GM13976 (cell line): ENCODE measurements at places on chromosomes 1 and 21.

DNA sequence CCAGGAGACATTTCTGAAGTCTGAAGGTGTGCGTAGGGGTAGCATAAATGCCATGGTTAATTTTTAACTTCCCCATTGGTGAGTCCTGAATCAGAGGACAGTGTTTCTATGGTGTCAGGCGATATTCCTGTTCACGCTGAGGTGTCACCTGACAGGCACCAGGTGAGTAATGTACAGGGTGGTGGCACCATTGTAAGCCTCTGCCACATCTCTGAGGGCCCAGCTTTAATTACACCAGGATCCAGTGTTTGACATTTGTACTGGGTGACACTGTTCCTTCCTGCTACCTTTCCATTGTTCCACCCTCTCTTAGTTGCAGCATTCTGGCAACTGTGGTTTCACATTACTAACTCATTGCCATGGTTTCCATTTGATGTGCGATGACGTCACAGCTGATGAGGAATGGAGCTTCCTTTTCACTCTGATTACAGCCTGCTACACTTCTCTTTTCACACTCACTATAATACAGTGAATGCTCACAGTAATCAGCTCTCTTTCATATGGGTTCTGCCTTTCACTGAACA, 40.6 kb upstream of the MARK1 start:
- DNase-seq, result no peak

DNA sequence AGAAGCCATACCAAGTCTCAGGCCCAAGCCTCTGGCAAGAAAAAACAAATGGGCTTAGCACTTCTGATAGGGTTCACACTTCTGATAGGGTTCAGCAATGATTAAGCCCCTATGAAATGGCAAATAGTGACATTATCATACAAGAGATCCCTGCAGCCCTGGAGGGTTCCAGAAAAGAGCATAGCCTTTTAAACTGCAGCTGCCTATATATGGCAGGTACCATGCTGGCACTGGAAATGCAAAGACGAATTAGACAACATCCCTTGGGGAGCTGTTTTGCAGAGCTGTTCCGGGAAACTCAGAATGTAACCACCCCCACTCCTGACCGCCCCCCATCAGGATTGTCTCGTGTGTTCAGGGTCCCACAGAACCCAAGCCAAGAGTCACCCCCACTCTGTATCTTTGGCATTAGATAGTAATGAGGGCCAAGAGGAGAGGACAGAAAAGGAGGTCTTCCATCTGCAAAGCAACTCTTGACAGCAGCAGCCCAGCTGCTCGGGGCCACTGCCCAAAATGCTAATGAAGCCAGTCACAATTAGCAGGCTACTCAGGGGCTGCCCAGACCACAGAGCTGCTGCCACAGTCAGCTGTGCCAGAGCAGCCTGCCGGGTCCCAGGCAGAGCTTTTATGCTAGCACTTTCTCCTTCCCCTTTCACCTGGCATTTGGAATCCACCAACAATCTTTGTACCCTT, 50.9 kb downstream of the ITPKB start:
- no peak for DNase-seq

DNA sequence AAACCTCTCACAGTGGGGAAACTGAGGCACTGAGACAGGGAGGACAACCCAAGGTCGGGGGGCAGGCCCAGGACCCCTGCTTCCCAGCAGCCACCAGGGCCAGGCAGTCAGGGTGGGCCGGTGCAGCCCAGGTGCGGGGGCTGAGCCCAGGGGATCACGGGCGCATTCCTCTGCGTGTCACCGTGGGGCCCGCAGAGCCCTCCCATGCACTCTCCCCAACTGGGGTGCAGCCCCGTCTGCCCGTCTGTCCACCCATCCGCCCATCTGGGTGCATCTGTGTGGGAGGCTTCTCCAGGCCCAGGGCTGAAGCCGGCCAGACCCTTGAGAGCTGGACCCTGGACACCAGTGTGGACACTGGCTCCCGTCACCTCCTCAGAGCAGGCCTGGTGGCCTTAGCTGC, 2.9 kb upstream of the PLCH2 start:
- no peak for DNase-seq

GRCh38 chr1:181711820-181712219, 228.5 kb downstream of the CACNA1E start:
- no peak for DNase-seq

GRCh38 chr21:14968029-14968428, 96.8 kb downstream of the NRIP1 start:
- DNase-seq, result no peak

DNA sequence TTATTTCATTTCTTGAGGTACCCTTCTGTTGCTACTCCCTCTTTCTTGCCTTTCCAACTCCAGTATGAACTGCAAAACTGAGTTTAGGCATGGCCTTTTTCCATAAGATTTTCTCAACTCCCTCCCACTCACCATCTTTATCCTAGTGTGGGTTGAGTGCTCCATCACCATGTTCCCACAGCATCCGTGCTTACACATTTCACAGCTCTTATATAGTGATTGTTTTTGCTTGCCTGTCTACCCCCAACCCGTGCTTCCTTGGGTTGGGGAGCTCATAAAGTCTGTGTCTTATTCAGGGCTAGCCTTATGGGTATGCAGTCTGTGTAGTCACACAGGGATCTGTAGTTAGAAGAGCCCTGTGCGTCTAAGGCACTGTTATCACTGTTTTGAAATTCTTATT, 68.2 kb upstream of the CCDC190 start:
- no peak for DNase-seq

DNA sequence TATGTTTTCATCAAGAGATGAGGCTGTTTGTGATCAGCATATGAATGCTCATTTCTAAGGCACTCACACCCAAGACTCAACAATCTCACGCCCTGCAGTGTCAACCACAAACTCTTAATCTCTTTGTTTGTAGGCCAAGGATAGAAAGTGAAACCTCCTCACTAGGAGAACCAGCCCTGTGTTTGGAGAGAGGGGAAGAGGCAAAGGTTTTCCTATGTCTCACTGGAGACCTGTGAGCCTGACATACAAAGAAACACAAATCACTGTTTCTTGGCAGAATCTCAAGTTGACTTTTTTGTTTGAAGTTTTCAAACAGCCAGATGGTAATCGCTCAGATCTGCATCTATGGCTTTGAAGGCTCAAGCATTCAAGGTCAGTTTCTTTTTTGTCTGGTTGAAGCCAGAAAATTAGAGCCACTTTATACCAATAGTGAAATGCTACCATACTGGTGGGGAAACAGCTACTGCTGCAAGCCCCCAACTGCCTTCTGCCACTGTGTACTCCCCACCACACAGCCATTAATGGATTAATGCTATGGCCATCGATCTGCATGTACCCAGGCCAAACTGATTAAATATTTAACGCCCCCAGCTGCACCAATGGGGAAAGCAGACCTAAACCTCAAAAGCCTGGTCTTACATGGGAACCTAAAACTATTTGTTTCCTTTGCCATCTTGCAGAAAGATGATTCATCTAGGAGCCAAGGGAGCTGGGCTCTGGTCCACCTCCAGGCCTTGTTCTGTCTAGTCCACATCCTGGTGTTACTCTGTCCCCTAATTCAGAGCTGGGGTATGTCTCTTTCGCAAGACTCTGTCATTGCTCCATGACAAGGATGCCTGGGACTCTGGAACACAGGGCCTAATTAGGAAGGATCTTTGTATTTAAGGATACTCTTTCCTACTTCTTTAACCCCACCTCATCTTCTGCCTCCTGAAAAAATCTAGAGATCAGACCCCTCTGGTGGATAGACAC, 16.3 kb downstream of the PDZK1 start:
- DNase-seq, result peak; percentile 70

- DNase-seq, result no peak
Observed at GRCh38 chr1:39003794-39004193, 12.7 kb downstream of the AKIRIN1 start.

GRCh38 chr21:38952890-38953289, 147.2 kb downstream of the ETS2 start:
- DNase-seq, result no peak

- no peak for DNase-seq
Observed at GRCh38 chr1:105437847-105438246, 1618.6 kb upstream of the PRMT6 start.

- no peak for DNase-seq
Observed at GRCh38 chr1:233908092-233908491, 3.6 kb downstream of the SLC35F3 start.

DNA sequence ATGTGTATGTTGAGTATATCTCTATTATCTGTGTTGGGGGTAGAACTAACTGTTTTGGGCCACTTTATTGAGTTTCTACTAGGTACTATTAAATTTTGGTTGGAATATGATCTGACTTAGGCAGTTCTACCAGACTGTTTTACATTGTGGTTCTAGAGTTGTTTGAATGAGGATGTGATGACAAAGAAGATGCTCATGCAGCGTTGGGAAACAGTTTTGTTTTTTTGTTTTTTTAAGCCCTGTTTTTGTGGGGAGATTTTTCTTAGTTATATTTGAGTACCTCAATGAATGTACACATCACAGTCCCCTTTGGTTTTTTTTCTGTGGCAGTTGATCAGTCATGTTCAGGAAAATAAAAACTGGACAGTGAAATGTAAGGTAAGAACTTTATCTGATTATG, 40.1 kb downstream of the TMED5 start:
- no peak for DNase-seq

GRCh38 chr1:157156058-157156541, 17.9 kb upstream of the ETV3 start:
- DNase-seq, result peak; percentile 81

DNA sequence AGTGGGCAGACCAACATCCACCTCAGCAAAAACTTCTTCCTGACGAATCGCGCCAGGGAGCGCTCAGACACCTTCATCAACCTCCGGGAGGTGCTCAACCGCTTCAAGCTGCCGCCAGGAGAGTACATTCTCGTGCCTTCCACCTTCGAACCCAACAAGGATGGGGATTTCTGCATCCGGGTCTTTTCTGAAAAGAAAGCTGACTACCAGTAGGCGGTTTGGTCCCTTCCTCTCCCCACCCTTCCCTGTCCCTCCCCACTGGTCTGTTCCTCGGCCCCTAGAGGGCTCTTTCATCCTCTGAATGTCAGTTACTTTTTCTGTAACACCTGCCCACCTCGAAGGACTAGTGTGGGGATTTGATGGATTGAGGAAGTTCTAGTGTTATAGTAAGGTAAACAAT, 46.9 kb downstream of the CAPN2 start:
- DNase-seq, result no peak

DNA sequence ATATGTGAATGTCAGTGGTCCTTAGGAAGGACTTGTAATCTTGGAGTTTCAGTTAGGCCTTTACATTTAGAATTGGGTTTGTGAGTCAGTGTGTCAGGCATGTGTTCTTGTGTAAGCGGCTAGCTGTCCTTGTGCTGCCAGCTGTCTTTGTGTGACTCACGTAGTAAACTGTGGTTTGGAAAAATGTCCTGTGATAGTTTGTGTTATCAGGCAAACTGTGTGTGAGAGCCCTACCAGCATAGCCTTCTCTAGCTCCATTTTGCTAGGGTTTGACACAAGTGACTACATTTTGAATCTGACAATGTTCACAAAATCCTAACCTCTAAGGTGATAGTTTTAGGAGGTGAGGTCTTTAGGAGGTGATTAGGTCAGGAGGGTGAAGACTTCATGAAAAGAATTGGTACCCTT, 6.9 kb upstream of the SLC35D1 start:
- no peak for DNase-seq

DNA sequence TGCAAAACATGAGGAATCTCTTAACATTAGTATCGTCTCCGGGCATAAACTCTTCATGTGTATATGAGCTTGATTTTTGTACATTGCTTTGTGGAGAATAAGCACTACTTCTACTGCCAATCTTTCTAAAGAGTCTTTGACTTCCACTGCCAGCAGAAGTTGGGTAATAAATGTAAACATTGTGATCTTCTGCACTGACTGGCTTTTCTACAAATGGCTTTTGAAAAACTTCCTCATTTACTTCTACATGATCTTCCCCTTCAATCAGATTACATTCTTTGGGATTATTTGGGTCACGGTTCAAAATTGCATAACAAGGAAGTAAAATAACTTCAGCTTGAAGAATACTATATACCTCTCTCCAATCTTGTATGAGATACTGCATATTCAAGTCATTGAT, 30.4 kb upstream of the SLC44A5 start:
- no peak for DNase-seq

DNA sequence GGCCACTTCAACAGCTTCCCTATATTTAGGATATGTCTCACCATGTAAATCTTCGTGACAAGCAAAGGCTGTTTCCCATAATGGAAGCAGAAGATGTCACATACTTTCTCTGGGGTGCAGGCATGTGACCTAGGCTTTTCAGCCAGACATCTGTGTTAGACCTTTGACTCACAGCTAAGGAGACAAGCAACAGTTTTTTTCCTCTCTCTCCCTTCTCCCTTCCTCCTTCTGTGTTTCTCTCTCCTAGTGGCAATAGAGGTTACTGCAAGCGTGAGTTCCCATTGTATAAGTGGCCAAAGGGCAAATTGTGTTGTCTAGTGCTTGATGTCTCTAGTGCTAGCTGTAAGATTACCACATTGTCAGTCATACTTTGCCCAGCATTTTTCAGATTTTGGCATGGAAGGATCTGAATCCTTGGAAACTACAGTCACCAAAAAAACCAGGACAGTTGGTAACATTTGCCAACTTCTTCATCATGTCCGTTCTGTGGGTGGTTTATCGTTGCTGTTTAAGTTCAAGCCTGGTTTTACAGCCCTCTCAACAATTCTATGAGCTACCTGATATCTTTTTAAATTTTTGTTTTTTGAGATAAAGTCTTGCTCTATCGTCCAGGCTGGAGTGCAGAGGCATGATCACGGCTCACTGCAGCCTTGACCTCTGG, 44.4 kb upstream of the RABGAP1L start:
- peak; percentile 27 for DNase-seq

DNA sequence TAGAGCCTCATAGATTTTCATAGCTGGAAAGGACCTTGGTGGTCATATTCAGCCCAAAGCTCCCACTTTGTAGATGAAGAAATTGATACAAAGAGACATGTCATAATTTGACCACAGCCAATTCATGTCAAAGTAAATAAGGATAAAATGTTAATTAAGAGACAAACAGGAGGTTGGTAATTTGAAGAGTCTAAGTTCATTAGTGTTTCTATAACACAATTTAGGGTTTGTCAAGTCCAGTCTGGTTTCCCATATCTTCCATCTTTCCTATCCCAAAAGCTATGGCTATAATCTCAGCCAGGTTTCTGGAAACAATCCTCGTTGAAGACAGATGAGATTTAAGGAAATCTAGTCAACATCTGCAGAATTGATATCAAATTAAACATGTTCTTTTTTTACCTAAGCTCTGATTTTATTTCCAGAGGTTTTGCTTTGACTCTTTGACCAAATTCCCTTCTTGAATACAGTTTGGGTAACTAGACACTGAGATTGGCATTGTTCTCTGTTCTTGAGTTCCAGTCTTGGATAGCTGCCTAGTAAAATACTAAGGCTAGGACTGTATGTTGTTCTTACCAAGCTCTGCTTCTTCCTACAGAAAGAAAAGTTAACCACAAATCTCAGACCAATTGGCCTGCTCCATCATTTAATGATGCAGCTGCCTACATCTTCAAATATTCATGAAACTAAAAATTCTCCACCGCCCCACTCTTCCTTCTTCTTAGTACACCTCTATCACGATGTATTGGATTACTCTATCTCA, 62.0 kb downstream of the SLC44A5 start:
- DNase-seq, result no peak

- DNase-seq, result no peak
Observed at GRCh38 chr21:44615911-44616590, 4.2 kb downstream of the KRTAP10-8 start.

GRCh38 chr1:173249349-173249748, 42.2 kb upstream of the TNFSF4 start:
- no peak for DNase-seq

- DNase-seq, result no peak
Observed at GRCh38 chr1:46467183-46467504, 22.5 kb upstream of the DMBX1 start.
